ENCODE measurements at places on chromosomes 2 and 18. TPM values are rescaled to one million over a fixed set of nuclear protein-coding genes. Genes with fewer than 3 reads are reported as not detected.
A peak's percentile ranks its signal among the peaks of the same experiment; 100 is the strongest.

DNA sequence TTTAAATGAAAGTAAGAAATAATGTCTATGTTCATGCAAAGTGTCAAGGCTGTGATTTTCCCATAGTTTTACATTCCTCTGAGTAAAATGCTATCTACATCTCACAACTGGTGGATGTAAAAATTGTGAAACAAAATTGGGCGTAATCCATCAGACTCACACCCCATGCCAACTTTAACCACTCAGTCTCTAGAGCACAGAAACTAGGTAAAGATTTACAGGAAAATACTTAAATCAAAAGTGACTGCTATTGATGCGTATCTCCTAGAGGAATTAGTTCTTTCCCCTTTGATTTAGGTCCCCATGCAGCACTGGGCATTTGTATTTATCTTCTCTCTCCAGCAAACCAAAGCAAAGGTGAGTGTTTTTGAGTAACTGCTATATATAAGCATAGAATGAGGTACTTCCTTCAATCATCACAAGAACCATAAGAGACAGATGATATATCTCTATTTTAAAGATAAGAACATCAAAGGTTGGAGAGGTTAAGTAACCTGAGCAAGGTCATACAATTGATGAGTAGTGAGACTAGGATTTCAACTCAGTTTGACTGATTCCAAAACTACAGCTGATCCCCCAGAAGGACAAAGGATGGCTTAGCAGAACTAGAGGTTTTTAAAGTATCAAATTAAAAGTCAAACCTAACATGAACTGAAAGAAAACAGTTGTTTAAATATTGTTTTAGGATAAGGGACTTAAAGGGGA, 594.0 kb upstream of the ACVR2A start:
- H3K36me3 ChIP-seq: no peaks in the 10 kb centered on the region
- H3K27me3 ChIP-seq: no peaks in the 10 kb centered on the region
- DNase-seq: no peak
- H3K4me1 ChIP-seq: no peaks in the 10 kb centered on the region
- no peak overlapping the region for H3K27ac ChIP-seq

- no peak for DNase-seq
- no peaks in the 10 kb centered on the region for H3K36me3 ChIP-seq
- H3K4me3 ChIP-seq: no peak overlapping the region
- no peaks in the 10 kb centered on the region for H3K27me3 ChIP-seq
- H3K27ac ChIP-seq: no peak overlapping the region
- no peaks in the 10 kb centered on the region for H3K4me1 ChIP-seq
These were observed 10.4 kb downstream of the CHMP3 start for GRCh38 chr2:86552889-86553288.

GRCh38 chr2:236169741-236170589, 1.8 kb upstream of the GBX2 start:
- H3K27ac ChIP-seq: no peak overlapping the region
- H3K4me1 ChIP-seq: peaks cover 12% of the 10 kb centered on the region
- H3K27me3 ChIP-seq: no peaks in the 10 kb centered on the region

- DNase-seq: no peak
- no peak overlapping the region for H3K27ac ChIP-seq
These were observed 1377.4 kb upstream of the ACVR2A start for GRCh38 chr2:146467425-146467824.

DNA sequence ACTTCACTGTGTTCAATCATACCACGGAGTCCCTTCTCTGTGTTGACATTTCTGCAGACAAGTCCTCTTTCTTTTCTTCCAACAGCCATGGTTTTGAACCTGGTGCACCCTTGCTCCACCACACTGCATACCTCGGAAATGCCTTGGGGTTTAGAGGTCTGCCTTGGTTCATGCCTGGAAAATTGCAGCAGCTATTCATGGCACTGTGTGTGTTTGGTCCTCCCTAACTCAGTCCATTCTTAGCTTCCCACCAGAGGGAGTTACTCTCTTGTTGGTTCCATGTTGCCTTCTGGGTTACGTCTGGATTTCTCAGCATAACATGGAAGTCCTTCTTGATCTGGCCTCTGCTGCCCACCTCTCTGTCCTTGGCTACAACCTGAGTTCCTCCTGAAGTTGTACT, 206.0 kb downstream of the FHOD3 start:
- no peaks in the 10 kb centered on the region for H3K36me3 ChIP-seq
- H3K27ac ChIP-seq: no peak overlapping the region
- no peak overlapping the region for H3K4me3 ChIP-seq
- H3K27me3 ChIP-seq: no peaks in the 10 kb centered on the region
- DNase-seq: no peak
- H3K4me1 ChIP-seq: no peaks in the 10 kb centered on the region

- DNase-seq: peak; percentile 71
- H3K27ac ChIP-seq: no peak overlapping the region
- H3K36me3 ChIP-seq: peaks cover 90% of the 10 kb centered on the region
These were observed 38.5 kb downstream of the LPIN1 start for GRCh38 chr2:11784747-11785610.

- no peak overlapping the region for H3K27ac ChIP-seq
- H3K4me3 ChIP-seq: no peak overlapping the region
- no peaks in the 10 kb centered on the region for H3K36me3 ChIP-seq
- no peak for DNase-seq
- H3K27me3 ChIP-seq: no peaks in the 10 kb centered on the region
These were observed 466.9 kb upstream of the HNRNPA3 start for GRCh38 chr2:176745543-176746200.

DNA sequence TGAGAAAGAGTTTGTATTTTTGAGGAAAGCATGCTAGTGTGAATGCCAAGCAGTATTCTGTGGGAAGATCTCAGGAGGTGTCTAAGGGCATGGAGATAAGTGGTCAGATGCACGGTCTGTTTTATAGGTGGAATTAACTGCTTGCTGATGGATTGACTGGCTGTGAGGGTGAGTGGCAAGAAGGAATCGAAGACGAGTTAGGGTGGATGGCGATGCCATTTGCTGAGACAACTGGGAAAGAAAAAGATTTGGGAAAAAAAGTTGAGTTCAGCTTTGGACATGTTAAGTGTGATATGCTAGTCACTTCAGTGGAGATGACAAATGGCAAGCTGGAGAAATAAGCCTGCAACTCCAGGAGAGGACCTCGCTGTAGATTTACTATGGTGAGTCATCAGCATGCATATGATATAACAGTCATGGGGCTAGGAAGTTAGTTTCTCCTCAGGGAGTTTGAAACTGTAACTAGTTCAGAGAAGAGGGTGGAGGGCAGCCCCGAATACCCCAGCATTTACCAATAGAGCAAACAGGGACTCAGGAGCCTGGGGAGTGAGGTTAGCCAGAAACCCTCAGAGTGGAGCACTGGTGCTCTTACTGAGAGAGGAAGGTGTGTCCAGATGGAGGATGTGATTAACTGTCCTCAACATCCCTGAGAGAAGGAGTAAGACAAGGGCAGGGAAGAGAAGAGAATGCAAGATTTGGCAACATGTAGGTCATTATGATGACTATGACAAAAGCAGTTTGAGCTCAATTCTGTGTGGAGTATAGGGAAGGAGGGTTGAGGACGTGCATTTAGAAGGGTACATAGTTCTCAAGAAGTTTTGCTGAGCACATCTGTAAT, 2.0 kb upstream of the HK2 start:
- H3K36me3 ChIP-seq: no peaks in the 10 kb centered on the region
- H3K4me1 ChIP-seq: peaks cover 20% of the 10 kb centered on the region
- H3K27ac ChIP-seq: no peak overlapping the region
- H3K27me3 ChIP-seq: peaks cover 5% of the 10 kb centered on the region
- no peak for DNase-seq

DNA sequence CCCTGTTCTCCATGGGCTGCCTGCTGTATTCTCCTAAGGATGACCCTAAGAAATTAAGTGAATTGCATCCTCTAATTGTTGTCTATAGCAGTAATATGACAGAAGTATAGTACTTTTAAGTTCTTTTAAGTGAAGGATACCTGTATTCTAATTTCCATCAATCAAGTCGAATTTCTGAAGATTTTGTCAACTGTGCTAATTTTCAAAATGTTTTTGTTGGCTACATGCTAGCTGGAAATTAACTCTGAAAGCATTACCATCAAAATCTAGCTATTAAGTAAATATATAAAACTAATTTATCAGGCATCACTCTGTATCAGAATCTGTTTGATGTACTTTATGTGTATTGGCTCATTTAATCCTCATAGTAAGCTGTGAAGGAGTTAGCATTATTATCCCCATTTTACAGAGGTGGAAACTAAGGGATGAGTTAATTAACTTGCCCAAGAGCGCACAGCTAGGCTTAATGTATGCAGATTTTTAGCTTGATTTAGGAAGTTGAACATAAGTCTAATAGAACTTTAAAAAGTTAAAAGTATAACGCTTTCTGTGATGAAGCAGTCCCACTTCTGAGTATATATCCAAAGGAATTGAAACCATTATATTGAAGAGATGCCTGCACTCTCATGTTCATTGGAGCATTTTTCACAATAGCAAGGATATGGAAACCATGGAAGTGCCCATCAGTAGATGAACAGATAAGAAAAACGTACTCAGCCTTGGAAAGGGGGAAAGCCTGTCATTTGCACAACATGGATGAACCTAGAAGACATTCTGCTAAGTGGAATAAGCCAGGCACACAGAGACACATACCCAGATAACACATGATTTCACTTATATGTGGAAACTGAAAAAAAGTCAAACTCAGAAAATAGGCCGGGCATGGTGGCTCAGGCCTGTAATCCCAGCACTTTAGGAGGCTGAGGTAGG, 32.0 kb downstream of the EML4 start:
- no peak overlapping the region for H3K4me3 ChIP-seq
- no peak overlapping the region for H3K27ac ChIP-seq
- peaks cover 20% of the 10 kb centered on the region for H3K4me1 ChIP-seq
- DNase-seq: no peak
- no peaks in the 10 kb centered on the region for H3K36me3 ChIP-seq
- H3K27me3 ChIP-seq: no peaks in the 10 kb centered on the region

DNA sequence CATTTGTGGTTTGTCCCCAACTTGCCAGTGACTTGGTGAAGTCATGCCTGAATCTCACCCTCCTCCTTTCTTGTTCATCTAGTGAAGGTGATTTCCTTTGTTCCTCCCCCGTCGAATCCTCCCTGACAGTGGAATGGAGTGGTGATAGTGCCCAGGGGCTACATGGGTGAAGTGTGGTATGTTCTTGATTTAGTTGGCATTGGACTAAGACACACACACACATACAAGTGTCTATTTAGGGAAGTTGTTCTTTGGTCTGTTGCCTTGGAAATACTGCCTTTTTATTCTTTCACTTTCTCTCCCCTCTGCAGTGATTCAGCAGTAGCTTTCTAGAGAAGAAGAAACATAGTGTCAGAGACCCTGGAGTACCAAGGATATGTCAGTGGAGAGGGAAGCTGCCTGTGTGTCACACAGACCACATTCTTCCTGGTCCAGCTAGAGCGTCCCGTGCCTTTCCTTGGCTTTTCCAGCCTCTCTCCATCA, 10.9 kb downstream of the INPP4A start:
- no peaks in the 10 kb centered on the region for H3K27me3 ChIP-seq
- no peak overlapping the region for H3K4me3 ChIP-seq
- H3K36me3 ChIP-seq: no peaks in the 10 kb centered on the region

DNA sequence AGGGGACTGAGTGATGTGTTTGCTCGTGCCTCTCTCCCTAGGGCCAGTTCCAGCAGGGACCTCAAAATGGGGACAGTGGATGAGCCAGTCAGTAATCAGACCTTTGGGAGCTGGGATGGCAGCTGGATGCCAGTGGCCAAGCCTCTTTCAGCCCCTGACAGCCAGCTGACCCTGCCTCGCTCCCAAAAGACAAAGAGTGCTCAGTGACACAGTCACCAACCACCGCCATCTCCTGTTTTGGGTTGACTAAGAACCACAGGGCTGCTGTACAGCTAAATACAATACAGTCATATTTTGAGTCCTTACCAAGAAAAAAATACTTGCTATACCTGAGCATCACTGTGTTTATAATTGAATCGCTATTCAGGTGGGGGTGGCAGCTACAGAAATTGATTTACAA, 75.7 kb downstream of the POU3F3 start:
- no peaks in the 10 kb centered on the region for H3K36me3 ChIP-seq
- H3K27ac ChIP-seq: no peak overlapping the region
- H3K27me3 ChIP-seq: no peaks in the 10 kb centered on the region
- H3K4me1 ChIP-seq: no peaks in the 10 kb centered on the region

- H3K27me3 ChIP-seq: no peaks in the 10 kb centered on the region
- no peak for DNase-seq
- no peak overlapping the region for H3K4me3 ChIP-seq
- H3K4me1 ChIP-seq: no peaks in the 10 kb centered on the region
- H3K36me3 ChIP-seq: no peaks in the 10 kb centered on the region
These were observed 34.9 kb upstream of the RNF138 start for GRCh38 chr18:32056613-32057358.

DNA sequence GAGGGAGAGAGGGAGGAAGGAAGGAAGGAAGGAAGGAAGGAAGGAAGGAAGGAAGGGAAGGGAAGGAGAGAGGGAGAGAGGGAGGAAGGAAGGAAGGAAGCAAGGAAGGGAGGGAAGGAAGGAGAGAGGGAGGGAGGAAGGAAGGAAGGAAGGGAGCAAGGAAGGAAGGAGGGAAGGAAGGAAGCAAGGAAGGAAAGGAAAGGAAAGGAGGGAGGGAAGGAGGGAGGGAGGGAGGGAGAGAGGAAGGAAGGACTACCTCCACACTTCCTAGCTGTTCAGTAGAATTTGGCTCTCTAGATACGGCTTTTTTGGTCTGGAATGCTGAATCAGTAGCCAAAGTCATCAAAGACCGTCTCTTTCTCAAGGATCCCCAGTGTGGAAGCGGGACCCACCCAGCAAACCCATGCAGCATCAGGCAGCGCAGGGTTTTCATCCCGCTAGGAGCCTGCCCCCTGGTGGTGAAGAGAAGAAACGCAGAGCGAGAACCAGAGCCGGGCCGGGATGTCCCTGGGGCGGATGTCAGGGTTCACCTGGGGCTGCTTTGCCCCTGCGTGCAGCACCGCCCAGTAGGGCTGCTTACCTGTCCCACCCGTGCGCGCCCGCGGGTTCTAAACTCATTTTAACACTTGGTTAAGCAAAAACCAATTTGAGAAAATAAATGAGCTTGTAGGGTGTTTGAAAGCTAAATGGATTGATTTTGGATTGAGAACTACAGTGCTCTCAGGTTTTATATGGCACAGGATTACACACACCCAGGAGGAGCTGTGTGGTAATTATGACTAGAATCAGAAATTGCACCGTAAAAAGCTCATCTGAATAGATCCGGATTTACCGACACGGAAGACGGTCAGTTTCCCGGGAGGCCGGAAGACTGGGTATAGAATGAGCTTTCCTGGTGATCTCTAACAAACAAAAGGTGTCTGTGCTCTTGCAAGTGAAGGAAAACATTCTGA, 48.1 kb upstream of the ARL4C start:
- H3K27ac ChIP-seq: no peak overlapping the region
- H3K4me1 ChIP-seq: no peaks in the 10 kb centered on the region
- H3K27me3 ChIP-seq: no peaks in the 10 kb centered on the region
- peak; percentile 72 for DNase-seq

GRCh38 chr2:149858901-149859634, 271.5 kb upstream of the MMADHC start:
- DNase-seq: no peak
- H3K36me3 ChIP-seq: no peaks in the 10 kb centered on the region
- no peak overlapping the region for H3K4me3 ChIP-seq
- H3K27ac ChIP-seq: no peak overlapping the region
- H3K4me1 ChIP-seq: no peaks in the 10 kb centered on the region
- no peaks in the 10 kb centered on the region for H3K27me3 ChIP-seq

GRCh38 chr2:96075199-96075771, 40.6 kb upstream of the GPAT2 start:
- H3K36me3 ChIP-seq: no peaks in the 10 kb centered on the region
- H3K27me3 ChIP-seq: no peaks in the 10 kb centered on the region
- H3K4me1 ChIP-seq: no peaks in the 10 kb centered on the region
- no peak overlapping the region for H3K27ac ChIP-seq

The CFAP65 gene
- polyA plus RNA-seq: not detected

The CRACDL gene
- polyA plus RNA-seq: 0.46 TPM

The CD8B2 gene
- polyA plus RNA-seq: not detected

The CCDC74A gene
- 0.37 TPM for polyA plus RNA-seq
